ENCODE measurements at places on chromosomes 5 and 9.
A peak's percentile ranks its signal among the peaks of the same experiment; 100 is the strongest.

DNA sequence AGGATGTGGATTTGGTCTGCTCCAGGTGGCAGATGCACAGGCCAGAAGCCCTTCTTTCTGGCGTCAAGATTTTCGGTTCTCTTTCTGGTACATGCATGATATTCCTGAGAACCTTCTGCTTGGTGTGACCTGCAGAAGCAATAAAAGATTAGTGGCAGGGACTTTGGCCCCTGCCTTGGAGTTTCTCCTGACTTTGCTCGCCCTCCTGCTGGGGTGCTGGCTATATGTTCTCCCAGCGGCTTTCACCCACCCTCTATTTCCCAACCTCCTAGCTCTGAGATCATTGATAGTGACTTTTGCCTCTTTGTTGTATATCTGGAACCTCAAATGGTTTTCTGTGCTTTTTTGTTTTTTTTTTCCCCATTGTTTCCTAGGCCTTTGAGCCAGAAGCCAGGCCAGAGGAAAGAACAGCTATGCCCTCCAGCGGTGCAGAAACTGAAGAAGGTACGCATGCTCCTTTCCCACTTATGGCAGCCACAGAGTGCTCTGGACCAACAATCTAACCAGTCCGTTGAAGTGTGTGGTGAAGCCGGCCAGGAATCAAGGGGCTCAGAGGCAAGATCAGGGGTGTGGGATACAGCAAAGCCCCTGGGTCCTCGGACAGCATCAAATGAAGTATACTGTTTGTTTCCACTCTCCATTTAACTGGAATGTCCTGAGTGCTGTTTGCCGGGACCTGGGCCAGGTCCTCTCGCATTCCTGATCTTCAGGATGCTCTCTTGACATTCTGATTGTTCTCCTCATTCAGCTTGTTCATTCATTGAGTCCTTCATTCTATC is 154.5 kb downstream of the ARHGEF28 start:
- DNase-seq, result no peak

DNA sequence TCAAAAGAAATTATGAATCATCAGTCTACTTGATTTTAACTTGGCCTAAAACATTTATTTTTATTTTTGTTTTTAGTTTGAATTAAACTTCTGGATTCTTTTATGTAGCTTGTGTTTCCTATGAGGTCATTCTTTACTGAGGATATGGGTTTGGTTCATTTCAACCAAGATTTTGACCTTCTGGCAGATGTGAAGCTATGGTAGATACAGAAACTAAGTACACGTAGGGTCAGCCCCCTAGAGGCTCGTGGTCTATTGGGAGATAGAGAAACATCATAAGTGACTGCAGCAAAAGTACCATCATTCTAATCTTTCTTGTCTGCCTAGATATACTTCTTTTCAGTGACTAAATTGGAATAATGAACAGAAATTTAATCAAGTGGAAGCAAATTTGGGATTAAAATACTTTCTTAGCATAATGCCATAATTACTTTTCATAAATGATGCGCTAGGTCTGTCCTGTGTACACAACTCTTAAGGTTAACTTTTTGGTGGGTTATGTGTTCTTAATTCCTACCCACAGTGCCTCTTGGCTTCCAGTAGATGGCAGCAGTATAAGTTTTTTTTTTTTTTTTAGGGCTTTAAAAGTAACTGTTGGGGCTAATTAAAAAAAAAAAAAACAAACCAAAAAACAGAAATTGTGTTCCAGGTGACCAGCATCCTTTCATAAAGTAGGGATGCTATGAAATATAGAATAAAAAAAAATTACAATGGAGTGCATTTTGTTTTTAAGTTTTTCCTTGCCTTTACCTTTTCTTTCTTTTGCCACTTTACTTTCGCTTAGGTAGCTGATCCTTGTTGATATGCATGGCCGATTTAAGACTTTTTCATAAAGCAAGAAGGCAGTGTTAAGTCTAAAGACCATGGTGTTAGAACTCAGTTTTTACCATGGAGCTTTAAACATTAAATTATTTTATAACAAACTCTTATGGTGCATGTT is 49.9 kb downstream of the LRRTM2 start:
- DNase-seq, result no peak

- DNase-seq, result peak; percentile 94
Observed at GRCh38 chr5:80487829-80488721, at the start of gene FAM151B. Gene FAM151B (plus strand): TSS chr5:80488100. CDS start chr5:80488124, 24 bp downstream.

- DNase-seq, result no peak
Observed at GRCh38 chr9:3893519-3893918, 367.7 kb upstream of the RFX3 start.

GRCh38 chr5:172904643-172905345 is 54.4 kb upstream of the RPL26L1 start:
- DNase-seq, result no peak

All from mesenteric fat pad (tissue), 1 donor.